Stimulated activated CD4-positive, alpha-beta T cell treated with anti-CD3 and anti-CD28 coated beads, Interleukin-1b, Interleukin-23, amount 100 ng/mL, for 1 hour (primary cell): ENCODE measurements at places on chromosomes 5 and 9.

DNA sequence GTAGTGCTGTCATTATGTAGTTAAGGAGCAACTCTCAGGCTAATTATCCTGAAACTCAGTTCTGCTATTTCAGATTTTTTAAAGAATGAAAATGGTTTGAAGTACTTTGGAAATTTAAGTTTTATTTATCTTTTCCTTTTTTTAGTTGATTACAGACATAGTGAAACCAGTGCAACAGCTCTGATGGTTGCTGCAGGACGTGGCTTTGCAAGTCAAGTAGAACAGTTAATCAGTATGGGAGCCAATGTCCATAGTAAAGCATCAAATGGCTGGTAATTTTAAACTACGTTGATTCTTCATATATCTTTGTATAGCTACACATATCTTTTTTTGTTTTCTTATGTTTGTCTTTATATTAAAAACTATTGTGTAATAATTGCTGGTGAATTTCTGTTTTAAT is 34.9 kb downstream of the YTHDC2 start:
- no peak for DNase-seq

DNA sequence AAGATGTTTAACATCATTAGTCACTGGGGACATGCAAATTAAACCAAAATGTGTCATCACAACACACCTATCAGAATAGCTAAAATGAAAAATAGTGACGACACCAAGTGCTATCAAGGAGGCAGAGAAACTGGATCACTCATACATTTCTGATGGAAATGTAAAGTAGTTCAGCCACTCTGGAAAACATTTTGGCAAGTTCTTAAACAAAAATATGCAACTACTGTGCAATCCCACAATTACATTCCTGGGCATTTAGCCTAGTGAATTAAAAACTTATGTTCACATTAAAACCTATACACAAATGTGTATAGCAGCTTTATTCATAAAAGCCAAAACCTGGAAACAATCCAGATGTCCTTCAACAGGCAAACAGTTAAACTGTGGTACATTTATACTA is 53.1 kb downstream of the SVEP1 start:
- DNase-seq = no peak

DNA sequence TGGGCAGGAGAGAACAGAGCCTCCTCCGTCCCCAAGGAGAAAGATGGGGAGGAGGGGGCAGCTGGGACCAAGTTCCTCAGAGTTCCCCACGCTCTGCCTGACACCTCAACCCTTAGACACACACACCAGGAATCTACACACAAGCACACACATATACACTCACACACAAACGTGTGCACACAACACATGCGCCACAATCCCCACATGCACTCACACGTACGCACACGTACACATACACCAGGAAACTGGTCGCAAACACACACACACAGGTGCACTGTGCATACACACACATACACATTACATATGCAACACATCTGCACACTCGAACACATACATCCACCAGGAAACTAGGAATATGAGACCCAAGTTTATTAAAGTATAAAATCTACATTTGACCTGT is 50.4 kb downstream of the ROR2 start:
- no peak for DNase-seq

GRCh38 chr9:35357116-35357515 is 132.8 kb upstream of the RUSC2 start:
- no peak for DNase-seq

DNA sequence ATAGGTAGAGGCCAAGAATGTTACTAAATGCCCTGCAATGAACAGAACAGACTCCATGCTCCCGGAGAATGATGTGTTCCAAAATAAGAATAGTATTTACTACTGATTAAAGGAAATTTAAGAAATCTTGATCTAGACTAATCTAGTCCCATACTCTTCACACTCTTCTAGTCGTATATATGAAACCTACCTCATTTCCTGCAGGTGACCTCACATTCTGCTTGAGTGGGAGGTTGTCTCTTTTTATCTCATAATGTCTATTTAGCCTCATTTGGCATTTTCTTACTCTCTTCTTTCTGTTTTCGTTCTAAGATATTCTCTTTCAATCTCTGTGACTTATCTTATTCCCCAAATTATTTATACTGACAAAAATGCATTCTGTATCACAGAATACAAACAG is 9.2 kb upstream of the SHOC1 start:
- DNase-seq = no peak

DNA sequence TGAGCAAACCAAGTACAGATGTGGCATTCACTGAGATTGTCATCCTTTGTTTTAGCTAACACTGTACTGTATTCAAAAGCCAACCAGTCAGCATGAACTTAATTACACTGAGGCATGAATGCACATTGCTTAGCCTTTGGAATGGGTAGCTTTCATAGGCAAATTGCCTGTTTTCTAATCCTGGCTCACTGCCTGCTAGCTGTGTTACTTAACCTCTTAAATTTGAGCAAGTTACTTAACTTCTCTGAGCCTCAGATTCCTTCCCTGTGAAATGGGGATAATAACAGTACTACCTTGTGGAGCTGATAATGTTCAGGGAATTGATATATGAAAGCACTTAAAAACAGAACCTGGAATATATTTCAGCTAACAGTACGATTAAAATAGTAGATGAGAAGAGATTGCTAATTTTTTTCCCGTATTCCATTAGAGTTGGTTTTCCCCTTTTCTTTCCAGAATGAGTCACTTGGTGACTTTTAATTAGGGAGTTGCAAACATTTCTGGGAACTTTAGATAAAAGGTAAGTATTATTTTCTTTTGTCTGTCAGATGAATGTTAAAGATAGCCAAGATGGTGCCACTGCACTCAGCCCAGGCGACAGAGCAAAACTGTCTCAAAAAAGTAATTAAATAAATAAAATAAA is 43.9 kb downstream of the ARRDC3 start:
- no peak for DNase-seq

DNA sequence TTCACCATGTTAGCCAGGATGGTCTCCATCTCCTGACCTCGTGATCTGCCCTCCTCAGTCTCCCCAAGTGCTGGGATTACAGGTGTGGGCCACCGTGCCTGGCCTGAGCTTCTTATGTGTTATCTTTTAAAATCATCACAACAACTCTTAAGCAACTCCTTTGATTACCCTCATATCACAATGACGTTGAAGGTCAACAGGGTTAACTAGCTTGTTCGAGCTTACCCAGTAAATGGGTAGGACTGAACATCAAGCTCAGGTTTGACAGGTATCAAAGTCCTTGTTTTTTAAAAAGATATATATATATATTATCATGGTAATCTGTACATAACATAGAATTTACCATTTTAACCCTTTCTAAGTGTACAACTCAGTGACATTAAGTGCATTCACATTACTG is 3.1 kb downstream of the GRXCR2 start:
- no peak for DNase-seq

DNA sequence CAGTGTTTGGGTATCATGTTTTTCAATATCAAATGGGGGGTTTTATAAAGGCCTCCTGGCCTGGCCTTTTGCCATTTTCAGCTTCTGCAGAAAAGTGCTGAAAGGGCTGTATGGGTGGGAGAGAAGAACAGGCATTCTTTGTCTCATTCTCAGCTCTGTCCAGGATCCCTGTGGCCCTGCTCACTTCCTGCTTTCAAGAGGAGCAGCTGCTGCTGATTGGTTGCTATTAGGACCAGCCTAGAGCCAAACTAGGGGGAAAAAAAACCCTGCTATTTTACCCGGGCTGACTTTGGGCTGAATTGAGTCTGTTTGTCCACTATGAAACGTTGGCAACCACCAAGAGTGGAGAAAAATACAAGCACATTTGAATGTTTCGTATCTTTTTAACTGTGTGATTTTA is 117.1 kb downstream of the CMYA5 start:
- DNase-seq = no peak

GRCh38 chr9:36974731-36975130 is 59.3 kb downstream of the PAX5 start:
- DNase-seq = no peak

DNA sequence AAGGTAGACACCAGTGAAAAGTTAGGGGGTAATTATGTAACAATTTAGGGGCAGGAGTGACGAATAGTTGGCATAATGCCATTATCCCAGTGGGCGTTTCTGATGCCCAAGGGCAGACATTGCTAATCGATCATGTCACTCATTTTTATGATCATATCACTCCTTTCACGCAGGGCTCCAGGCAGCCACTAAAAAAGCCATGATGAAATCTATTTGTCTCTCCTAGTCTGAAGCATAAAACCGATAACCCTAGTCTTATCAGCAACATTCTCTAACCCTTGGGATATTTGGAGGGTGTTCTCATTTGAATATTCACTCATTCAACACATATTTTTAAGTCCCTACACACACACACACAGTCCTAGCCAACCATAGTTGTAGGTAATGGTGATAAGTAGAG is 114.9 kb downstream of the NMUR2 start:
- no peak for DNase-seq

- DNase-seq = no peak
Observed at GRCh38 chr9:26477963-26478362, 414.6 kb downstream of the CAAP1 start.

GRCh38 chr5:23169660-23170416 is 316.7 kb upstream of the CDH12 start:
- DNase-seq = no peak

- no peak for DNase-seq
Observed at GRCh38 chr9:107653263-107653821, 163.8 kb upstream of the KLF4 start.

GRCh38 chr9:37486616-37487548 is 1.1 kb downstream of the POLR1E start:
- DNase-seq = no peak

- no peak for DNase-seq
Observed at GRCh38 chr5:36744773-36745589, 131.6 kb upstream of the NIPBL start.

GRCh38 chr5:2902742-2903297 is 151.3 kb upstream of the IRX2 start:
- no peak for DNase-seq

DNA sequence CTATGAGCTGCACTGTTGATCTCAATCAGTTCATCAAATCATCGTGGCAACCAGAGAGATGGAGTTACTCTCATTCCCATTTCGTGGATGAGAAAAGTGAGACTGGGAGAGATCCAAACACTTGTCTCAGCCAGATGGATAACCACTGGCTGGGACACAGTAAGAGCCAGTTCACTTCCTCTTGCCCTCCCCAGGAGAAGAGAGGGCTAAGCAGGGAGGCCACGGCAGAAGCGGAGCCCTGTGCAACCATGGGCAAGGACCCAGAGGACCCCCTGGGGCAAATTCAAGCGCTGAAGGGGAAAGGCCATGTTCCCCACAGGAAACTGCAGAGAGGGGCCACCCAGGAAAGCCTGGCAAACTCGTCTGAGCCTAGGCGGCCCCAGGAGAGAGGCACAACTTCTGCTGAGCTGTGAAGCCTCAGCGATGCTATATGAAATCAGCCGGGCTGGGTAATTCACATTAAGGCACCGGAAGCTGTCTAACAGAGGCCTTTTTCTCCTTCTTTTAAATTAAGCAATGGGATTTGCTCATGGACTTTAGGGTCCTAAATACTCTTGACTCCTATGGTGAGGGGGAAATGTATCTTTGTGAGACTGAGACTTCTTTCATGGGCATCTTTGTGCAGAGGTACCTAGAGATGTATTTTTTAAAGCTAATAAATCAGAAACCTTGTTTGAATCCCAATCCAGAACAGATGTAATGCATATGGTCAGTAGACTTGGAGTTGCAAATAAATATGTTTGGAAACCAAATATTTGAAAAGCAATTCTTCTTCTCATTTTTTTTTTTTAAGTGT is 137.1 kb upstream of the SMIM23 start:
- no peak for DNase-seq

GRCh38 chr5:78648359-78649210 is at the start of gene LHFPL2:
Gene LHFPL2, minus strand, starts transcription at chr5:78648772. Its CDS starts 138,559 bp downstream, at chr5:78510213.
- DNase-seq = no peak

DNA sequence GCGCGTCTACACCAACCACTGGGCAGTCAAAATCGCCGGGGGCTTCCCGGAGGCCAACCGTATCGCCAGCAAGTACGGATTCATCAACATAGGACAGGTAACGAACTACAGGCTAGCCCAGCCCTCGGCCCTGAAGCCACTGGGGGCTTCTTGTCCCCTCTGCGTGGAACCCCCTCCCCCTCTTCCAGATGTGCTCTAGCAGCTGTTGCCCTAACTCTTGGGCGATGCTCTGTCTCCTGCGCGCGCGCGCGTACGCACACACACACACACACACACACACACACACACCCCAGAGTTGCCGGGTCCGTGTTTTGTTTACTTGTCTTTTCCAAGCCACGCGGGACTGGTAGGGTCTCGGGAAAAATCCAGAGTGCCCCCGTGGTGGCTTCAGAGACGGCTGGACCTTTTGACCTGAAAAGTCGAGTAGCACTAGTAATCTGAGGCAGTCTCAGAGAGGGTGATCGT is 836 bp downstream of the PCSK5 start:
- DNase-seq = no peak

DNA sequence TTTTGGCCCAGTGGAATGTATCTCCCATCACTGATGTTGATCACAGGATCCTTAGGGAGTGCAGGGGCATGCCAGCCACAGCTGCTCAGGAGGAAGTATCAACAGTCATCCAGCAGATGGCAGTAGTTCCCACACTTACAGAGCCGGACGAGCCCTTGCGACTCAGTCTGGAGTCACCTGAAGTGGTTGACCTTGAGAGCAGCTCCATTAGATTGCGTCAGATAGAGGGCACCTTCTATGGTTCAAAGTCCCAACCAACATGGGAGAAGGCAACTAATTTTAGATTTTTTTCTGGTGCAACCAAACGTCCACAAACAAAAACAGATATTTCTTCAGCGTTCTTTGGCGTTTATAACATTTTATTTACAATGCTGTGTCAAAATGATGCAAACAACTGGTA is 124.5 kb downstream of the EGFLAM start:
- no peak for DNase-seq

DNA sequence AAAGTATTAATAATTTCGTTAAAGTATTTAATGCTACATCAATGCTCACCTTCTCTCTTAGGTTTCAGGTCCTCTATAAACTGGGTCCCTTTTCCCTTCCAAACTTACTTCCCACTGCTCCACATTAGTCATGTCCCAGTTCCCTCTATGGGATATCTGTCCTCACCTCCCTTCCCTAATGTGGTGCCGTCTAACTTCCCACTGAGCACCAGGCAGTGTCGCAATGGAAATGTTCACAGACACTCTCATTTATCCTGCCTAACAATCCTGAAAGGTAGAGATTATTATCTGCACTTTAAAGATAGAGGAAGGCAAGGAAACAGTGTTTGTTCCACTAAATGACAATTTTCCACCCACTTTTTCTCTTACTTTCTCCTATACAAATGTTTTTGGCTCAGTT is 329.7 kb downstream of the CWC27 start:
- DNase-seq = no peak

DNA sequence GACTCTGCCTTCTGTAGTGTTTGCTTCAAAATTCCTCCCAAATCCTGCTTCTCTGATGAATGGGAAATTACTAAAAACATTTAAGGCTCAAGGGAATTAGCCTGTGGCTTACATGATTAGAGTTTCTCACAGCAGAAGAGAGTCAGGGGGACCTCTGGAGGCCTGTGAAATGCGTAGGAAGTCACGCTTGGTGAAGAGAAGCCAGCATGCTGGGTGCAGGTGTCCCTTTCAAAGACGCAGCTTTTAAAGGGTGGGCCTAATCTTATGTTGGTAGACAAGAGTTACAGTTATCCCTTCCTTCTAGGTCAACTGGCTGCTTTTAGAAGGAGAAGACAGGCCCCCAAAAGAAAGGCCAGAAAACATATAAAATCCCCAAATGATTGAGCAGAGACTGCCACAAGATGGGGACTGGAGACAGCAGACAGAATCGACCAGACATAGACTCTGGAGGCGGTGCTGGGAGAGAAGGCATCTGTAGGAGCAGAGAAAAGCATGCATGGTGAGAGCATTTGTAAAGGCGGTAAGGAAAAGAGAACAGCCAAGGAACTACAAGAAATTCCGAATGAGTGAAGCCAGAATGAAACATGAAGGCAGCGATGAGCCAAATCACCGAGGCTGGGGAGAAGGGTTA is 42.3 kb downstream of the B4GALT1 start:
- no peak for DNase-seq

GRCh38 chr9:85030316-85030715 is 360.8 kb downstream of the NTRK2 start:
- no peak for DNase-seq
